ENCODE measurements at places on chromosomes 13 and 19.

GRCh38 chr19:51372021-51372648 is 319 bp downstream of the NKG7 start:
- DNase-seq, result no peak

DNA sequence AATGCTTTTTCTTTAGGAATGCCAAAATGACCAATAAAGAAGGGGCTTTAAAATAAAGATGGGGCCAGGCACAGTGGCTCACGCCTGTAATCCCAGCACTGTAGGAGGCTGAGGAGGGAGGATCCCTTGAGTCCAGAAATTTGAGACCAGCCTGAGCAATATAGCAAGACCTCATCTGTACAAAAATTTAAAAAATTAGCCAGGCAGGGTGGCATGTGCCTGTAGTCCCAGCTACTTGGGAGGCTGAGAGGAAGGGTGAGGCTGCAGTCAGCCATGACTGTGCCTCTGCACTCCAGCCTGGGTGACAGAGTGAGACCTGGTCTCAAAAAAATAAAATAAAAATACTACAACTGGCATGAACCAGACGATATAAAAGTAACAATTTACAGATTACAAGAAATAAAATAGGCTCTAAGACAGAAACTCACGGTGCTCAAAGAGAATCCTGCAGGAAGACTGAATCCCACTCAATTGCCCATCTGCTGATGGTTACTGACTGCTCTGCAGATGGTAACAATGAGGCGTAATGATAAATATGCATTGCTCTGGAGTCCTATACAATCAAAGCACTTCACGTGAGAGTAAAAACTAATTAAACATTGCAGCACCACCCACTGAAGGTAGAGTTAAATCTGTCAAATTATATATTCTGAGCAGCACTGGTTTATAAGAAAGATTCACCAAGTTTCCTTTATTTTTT is 93.2 kb downstream of the LHFPL6 start:
- no peak for DNase-seq

GRCh38 chr13:48072304-48072703 is 22.6 kb downstream of the MED4 start:
- no peak for DNase-seq

- DNase-seq, result no peak
Observed at GRCh38 chr19:29040951-29041350, 172.0 kb downstream of the UQCRFS1 start.

DNA sequence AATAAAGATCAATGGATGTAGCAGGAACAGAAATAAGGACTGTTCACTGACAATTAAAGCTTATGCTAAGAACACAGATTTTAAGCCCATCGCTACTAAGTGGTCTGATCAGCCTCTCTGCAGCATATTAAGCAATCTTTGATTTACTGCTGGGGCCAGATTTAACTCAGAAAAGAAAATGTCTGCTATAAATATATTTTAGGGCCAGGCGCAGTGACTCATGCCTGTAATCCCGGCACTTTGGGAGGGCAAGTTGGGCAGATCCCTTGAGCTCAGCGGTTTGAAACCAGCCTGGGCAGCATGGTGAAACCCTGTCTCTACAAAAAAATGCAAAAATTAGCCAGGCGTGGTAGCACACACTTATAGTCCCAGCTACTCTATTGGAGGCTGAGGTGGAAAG is 43.0 kb downstream of the METTL21C start:
- no peak for DNase-seq

DNA sequence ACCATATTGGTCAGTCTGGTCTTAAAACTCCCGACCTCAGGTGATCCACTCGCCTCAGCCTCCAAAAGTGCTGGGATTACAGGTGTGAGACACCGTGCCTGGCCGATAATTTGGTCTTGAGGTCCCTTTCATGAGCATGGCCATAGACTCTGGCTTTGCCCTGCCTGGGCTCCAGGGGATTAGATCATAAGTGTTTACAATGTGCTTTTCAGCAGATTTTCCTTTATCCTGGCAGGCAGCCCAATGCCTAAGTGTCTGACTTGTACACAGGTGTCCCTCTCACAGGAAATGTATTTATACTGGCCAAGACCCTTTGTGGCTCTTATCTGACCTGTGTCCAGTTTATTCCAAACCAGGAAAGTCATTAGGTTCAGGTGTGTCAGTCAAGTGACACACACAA is 15.9 kb downstream of the BCAM start:
- DNase-seq, result no peak

- no peak for DNase-seq
Observed at GRCh38 chr19:48670699-48671445, 1.9 kb downstream of the NTN5 start.

DNA sequence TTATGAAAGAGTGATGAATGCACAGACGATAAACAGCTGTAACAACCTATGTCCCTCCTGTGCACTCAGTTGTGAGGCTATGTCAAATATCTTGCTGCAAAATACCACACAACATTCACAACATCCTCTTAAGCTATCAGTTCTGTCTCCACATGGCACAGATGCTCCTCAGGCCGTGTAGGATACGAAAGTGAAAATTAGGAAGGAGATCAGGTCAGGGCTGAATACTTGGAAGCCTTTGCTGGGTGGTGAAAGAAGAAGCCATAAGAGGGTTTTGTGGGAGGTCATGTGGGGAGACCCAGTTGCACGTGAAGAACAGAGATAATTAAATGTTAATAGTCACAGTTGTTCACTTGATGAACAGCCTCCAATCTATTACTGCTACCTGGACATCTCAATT is 58.9 kb downstream of the RXFP2 start:
- no peak for DNase-seq

DNA sequence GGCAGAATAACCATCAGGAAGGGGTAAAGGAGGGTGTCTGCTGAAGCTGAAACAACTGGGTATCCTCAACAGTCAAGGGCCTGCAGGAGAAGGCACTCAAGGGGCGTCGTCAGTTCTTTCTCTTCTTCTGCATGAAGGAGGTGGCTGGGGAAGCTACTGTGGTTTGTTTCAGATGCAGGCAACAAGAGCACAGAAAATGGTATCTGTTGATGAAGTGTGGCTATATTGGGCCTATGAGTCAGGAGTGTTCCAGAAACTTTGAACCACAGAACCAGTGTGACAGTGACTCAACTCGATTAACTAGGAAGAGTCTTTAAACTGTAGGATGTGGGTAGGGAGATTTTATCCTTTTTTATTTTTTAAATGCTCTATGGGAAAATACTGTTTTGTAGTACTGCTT is 686.3 kb downstream of the FGF9 start:
- DNase-seq, result no peak

DNA sequence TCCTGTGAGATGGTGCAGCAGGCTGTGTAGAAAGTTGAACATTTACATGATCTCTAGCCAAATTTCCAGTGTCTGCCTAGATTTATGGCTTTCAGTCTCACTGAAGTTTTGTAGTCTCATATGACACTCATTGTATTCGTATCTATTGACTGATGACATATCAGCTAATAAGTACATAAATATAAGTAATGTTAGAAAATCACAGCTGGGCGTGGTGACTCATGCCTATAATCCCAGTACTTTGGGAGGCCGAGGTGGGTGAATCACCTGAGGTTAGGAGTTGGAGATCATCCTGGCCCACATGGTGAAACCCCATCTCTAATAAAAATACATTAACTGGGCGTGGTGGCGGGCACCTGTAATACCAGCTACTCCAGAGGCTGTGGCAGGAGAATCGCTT is 54.7 kb upstream of the HTR2A start:
- DNase-seq, result no peak

GRCh38 chr19:51524666-51525264 is 6.7 kb downstream of the SIGLEC6 start:
- DNase-seq, result no peak

GRCh38 chr19:52138983-52139251 is 821 bp downstream of the ZNF616 start:
- DNase-seq, result no peak

DNA sequence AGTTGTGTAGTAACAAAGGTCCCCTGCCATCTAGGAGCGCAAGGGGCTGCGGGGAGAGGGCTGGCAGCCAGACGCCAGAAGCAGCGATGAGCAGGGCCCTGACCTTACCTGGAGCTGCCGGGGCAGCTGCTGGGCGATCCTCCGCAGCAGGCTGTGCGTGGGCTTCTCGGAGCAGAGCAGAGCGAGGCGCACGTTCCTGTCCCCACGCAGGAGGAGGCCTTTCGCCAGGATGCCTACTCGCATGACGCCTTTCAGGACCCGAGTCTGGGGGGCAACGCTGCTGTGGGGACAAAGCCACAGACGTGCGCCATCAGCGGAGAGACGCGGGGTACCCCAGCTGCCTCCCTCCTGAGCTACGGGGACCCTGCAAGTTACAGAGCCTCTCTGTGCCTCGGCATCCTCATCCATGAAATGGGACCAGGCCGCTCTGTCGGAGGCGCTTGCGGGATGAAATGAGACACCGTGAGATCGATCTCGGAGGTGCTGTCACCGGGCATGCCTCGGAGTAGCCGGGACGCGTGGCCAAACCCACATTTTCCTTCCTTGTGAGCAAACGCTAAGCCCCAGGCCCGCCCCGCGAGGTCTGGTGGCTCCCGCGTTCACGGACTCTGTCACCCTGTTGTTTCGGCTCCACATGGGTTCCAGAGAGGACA is 30.5 kb upstream of the MATK start:
- DNase-seq, result no peak

- no peak for DNase-seq
Observed at GRCh38 chr13:31031482-31031881, 99.0 kb downstream of the TEX26 start.

- no peak for DNase-seq
Observed at GRCh38 chr13:20901668-20902437, 693 bp downstream of the XPO4 start.

- DNase-seq, result no peak
Observed at GRCh38 chr13:20024702-20025101, 66.2 kb downstream of the ZMYM2 start.

- no peak for DNase-seq
Observed at GRCh38 chr13:59452189-59452890, 711.4 kb downstream of the DIAPH3 start.

DNA sequence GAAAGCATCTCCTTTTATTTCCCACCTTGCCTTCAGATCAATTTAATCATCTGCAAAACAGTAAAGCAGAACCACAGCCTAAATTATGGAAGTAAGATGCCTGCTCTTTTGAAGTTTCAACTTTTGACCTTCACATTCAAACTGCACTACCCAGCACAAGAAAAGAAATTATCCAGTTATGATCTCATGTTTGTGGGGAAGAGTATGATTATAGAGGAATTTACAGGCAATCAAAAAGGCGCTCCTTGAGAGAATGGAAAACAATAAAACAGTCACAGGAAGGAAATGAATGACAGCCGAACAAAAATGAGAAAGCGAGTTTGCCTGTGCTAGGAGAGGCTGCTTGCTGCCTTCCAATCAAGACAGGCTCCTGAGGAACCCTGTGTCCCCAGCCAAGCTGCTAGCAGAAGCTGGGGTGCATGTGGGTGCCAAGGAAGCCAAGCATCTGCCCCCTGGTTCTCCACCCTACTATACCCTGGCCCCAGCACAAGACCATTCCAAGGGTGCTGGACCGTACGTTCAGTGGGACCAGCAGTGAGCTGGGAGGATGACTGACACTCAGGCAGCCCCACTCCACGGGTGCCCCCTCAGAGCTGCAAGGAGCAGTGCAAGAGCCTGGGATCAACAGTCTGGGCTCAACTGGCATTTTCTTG is 47.8 kb downstream of the PEPD start:
- no peak for DNase-seq

DNA sequence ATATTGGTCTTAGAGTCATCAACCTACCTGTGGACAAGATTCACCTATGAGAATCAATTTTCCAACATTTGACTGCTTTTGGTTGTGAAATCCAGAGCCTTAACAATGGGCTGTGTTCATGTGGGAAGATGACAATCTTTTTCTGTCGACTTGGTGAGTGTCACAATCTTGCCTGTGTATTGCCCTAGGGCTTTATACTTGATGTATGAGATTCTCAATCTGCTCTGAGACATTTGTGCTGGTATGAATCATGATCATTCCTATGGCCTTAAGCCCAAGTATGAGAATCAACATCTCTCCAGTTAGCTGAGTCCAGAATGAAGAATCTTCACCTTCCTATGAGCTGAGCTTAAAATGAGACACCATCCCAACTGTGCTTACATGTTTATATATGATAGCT is 68.7 kb downstream of the ZNF726 start:
- DNase-seq, result no peak

- DNase-seq, result peak; percentile 5
Observed at GRCh38 chr13:26601669-26602068, 44.2 kb downstream of the WASF3 start.

DNA sequence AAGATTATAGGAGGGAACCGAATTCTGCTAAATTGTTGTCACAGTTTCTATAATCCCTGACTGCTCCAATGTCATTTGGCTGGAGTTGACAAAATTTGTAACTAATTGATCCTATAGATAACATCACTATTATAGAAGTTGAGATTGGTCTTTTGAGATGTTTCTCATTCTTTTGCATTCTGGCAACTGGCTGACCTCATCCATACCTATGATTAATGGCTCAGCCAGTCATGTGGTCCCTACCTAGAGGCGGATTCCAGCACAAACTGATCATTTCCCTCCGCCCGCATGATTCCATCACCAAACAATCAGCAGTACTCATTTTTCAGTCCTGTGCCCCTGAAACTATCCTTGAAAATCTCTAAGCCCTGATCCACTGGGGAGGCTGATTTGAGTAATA is 4.2 kb downstream of the PSG2 start:
- no peak for DNase-seq

GRCh38 chr19:48751845-48752495 is 471 bp downstream of the FUT1 start:
- no peak for DNase-seq

DNA sequence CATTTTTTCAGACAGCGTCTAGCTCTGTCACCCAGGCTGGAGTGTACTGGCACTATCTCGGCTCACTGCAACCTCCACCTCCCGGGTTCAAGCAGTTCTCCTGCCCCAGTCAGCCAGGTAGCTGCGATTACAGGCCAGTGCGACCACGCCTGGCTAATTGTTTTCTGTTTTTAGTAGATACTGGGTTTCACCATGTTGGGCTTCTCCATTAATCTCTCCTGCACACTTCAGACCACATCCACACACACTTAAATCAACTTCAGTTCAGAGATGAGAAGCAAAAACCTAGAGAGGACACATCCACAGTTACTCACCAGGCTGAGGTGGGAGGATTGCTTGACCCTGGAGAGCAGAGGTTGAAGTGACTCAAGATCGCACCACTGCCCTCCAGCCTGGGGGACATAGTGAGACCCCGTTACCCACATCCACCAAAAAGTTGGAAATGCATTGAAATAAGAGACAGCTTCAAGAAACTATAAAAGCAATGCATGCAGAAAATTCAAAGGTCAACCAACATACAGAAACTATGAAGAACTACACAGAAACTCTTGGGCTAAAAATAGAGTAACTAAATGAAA is 42.3 kb downstream of the ZNF611 start:
- DNase-seq, result no peak

DNA sequence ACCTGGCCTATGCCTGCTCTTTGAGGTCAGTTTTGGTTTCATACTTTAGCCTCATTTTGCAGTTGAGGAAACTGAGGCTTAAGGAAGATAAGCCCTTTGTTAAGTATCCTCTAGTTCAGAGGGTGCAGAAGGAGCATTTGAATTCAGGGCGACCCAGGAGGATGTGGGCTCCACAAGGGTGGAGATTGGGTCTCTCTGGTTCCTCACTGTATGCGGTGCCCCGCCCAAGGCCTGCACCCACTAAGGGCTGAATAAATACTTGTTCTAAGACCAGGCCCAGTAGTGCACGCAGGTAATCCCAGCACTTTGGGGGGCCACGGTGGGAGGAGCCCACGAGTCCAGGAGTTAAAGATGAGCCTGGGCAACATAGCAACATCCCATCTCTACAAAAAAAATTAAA is 768 bp upstream of the SLC44A2 start:
- peak; percentile 34 for DNase-seq

- DNase-seq, result no peak
Observed at GRCh38 chr13:69292789-69293425, 814.7 kb upstream of the ATXN8OS start.

Measured in CD4-positive, alpha-beta T cell treated with Interleukin-17A for 1 hour (primary cell).